NCI-H1048 (cell line): ENCODE measurements at places on chromosomes 1 and 21.
A peak's percentile ranks its signal among the peaks of the same experiment; 100 is the strongest.

DNA sequence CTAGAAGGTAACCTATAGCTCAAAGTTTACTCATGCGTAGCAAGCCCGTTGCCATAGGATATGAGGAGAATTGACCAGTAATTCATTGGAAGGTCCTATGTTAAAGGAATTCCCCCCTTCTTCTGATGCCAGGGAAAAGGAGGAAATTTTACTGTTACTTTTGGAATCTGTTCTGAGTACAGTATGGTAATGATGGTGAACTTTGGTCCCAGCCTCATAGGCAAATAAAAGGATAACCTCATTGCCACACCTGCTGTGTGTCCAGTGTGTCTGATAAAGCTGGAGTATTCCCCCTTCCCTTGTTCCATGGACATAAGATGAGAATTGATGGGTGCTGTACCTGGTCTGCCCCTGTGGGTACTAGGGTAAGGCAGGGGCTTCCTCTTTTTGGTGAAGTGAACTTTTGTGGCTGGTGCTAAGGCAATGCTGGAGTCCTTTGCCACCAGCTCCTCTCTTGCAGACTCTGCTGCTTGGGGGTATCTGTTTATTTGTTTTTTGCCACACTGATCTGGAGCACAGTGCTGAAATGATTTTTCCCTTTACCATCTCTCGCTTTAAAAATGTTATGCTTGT, 22.2 kb downstream of the MPZ start:
- no peak for DNase-seq

DNA sequence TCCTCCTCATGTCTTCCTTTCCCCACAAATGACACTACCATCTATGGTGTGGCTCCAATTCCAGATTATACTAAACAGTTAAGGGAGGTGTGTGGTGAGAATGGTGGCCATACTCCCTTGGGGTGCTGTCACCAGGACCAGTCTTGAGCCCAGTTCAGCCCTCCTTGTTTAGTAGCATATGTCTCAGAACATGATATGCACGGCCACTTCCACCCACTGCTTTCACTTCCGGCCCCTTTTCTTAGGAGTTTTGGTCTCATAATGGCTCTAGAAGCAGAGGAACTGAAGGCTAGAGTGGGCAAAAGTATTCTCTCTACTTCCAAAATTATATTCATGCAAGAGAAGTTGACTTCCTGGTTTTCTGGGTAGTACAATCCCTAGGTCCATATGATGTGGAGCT, 45.3 kb upstream of the CACNA1E start:
- no peak for DNase-seq

DNA sequence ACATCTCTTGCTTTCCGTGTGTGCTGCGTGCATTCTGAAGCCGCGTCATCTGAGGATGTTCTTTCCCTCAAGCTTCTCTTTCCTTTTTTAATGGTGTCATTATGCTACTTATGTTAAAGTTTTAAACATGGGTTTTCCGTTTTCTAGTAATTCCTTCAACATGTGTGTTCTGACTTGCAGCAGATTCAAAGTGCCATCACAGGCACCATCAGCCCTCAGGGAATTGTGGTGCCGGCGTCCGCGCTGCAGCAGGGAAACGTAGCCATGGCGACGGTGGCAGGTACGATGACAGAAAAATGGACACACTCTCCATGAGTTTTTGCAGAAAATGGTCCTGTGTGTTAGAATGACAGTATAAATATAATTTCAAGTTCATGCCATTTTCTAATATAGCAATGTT, 42.4 kb downstream of the PKNOX1 start:
- no peak for DNase-seq

DNA sequence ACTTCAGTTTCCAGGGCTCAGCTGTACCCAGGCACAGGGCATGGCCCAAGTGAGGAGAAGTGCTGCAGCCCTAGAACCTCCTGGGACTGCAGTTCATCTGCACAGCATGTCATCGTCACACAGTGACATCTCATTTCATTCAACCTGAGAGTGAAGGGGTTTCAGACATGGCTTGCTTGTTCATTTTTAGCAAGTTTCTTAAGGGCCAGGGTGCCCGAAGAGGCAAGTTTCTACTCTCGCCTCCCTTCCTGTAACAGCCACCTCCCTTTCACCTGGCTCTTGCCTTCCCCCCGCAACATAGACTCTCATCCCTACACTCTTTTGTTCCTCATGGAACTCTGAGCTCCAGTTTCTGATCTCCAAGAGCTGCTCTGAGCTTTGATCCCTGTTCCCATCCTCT, 108.1 kb downstream of the C1orf21 start:
- DNase-seq: no peak

- DNase-seq: no peak
These were observed 104.7 kb downstream of the SNX7 start for GRCh38 chr1:98766255-98766654.

GRCh38 chr1:53535846-53536245, 76.6 kb downstream of the DMRTB1 start:
- no peak for DNase-seq

DNA sequence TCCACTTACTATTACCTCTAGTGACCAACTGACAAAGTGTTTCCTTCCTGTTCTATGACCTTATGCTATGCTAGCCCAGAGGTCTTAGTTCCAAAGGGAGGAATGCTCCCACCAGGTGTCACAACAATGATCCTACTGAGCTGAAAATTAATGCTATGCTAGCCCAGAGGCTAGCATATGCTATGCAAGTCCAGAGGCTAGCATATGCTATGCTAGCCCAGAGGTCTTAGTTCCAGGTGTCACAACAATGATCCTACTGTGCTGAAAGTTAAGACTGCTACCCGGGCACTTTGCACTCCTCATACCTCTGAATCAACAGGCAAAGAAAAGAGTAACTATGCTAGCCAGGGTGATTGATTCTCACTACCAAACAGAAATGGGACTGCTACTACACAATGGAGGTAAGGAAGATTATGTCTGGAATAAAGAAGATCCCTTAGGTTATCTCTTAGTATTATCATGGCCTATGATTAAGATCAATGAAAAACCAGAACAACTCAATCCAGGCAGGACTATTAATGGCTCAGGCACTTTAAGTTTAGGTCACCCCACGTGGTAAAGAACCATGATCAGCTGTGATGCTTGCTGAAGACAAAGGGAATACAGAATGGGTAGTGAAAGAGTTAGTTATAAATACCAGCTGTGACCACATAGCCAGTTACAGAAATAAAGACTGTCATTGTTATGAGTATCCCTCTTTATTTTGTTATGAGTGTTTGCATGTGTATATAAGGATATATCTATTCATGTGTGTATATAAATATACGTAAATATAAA, 114.1 kb downstream of the CSMD2 start:
- DNase-seq: no peak

GRCh38 chr1:73824065-73824464, 373.9 kb downstream of the LRRIQ3 start:
- DNase-seq: no peak

DNA sequence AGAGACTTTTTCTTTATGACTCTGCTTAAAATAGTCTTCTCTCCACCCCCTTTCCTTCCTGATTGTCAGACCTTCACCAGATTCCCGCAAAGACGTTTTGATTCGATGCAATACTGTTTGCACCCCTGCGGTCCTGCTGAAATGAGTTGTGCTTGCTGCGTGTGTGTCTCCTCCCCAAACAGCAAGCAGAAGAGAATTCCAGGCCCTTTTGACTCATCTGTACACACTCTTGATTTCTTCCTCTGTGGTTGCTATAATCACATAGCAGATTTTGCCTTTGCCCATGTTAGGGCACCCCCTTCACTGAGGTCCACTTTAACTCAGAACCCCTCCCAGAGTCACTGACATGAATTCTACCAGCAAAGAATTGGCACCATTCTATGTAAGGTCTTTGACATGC, 136.5 kb downstream of the ZZZ3 start:
- DNase-seq: no peak

DNA sequence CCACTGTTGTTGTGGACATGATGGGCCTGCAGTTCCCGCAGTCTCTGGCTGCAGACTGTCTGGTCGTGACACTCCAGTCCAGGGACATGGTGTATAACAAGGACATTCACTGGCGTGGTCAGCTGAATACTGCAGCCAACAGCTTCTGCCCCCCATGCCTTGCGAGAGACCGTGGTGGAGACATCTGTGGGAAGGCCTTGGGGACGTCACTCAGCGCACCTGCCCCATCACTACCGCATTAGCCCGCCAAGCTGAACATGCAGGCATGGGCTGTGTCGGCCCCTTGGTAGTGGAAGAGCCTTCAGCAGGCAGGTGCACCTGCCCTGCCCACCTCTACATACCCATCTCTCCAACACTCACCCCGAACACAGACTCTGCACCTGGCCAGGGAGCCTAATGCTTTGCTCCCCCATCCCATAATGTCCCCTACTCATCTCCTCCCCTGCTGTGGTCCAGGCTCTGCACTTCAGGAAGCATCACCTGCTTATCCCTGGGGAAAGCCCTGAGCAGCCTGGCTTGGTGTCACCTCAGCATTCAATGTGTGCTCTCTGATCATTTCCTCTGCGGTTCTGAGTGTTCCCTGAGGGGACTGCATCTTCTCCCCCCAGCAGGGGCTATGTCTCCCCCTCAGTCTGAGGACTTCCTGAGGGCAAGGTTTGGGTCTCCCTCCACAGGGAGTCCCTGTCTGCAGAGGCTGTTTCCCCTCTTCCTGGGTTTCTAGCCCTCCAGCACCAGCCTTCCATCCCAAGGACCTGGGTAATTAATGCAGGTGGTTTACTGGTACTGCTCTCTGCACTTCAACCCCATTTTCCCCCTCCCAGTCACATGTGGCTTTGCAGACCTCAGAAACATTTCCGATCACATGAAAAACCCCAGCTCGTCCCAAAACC, 3.2 kb downstream of the PGLYRP4 start:
- DNase-seq: no peak

DNA sequence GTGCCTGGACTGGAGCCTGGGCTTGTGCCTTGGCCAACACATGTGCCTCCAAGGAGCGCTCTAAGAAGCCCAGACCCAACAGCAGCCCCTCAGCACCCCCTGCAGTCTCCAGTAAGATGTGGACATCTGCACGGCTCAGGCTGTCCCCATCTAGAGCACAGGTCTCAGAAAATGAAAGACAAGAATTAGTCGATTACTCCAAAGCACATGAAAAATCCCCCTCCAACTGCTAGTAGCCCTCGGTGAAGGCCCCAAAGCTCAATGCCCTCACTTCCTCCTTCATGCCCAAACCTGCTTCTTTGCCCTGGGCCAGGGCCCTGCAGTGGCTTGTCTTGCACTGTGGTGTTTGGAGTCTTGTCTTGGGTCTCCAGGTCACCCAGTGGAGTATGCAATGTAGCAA, 21.9 kb upstream of the ERO1B start:
- no peak for DNase-seq

DNA sequence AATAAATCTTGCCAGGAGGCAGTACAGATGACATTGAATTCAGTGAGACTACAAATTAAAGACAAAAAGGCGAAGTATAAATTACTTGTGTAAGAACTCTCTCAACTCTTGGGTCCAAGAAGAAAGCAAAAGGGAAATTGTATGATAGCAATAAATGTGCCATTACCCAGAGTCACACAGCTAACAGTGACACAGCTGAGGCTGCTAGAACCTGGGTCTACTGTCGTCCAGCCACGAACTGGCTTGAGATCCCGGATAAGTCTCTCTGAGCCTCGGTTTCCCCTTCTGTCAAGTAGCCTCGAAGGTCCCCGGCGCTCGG, 362 bp upstream of the ROR1 start:
- DNase-seq: no peak

- DNase-seq: no peak
These were observed 1.2 kb upstream of the CAMTA1 start for GRCh38 chr1:6783936-6784559.

DNA sequence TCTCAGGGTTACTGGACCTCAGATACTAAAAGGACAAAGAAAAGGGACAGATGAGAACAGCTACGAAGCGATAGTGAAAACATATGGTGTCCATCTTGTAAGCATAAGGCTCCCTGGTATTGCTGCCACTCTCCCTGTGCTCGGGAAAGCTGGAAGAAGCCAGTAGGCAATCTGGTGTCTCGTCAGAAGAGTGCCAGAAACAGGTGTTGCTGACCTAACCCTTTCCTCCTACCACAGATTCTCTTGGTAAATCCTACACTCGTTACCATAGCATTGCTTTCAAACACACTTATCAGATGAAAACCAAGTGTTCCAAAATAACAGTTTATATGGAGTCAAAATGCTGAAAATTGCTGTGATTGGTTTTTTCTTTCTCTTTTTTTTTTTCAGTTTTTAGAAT, 146.3 kb downstream of the NRIP1 start:
- DNase-seq: no peak

- DNase-seq: peak; percentile 39
These were observed 51.8 kb upstream of the FAM89A start for GRCh38 chr1:231091831-231092301.

DNA sequence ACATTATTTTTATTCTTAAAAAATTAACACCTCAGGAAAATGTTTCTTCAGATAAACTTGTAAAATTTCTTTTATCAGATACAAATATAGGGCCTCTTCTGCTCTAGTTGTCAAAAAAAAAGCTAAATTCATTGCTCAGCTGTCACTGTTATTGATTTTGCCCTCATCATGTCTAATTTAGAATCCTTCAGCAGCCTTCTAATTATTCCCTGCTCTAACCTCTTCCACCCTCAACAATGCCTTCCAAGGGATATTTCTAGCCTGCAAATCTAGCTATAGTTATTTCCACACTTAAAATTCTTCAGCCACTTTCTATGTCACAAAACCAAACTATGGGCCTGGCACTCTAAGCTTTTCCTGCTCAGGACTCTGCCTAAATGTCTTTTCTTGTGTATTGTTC, 25.2 kb downstream of the PDE4B start:
- DNase-seq: no peak

GRCh38 chr1:26553942-26554682, 24.6 kb downstream of the RPS6KA1 start:
- DNase-seq: no peak

DNA sequence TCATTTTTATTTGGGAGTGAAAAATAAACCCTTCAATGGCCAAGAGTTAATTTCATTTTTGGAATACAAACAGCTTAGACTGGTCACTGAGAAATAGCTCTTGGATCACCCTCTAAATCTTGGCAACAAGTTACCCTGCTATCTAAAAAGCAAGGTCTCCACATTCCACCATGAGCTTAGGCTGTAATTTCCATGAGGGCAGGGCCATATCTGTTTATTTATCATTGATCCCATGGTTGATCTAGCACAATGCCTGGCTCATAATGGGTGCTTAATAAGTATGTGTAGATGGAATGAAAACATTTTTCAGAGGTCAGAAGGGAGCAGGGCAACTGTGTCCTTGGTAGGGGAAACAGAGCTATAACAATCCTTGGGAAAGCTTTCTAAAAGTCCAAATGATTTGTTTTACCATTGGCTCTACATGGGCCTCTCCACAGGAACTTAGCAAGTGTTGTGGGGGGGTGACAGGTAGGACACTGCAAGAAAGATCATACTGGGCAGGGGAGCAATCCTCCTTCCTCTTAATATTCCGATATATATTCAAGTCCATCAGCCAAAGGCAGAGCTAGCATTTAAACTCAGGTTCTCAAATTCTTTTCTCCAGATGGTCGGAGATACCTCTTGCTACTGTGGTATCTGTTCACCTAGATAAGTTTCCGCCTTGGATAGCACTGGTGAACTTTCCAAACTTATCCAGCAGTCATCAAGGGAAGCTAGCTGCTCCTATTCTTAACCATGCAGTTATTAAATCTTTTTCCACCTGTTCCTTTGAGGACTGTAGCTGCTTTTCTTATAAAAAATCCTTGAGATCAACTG, 53.1 kb upstream of the PTCH2 start:
- DNase-seq: no peak
